Stimulated activated CD4-positive, alpha-beta T cell treated with anti-CD3 and anti-CD28 coated beads, Interleukin-1b, Interleukin-23, amount 100 ng/mL, for 1 hour (primary cell): ENCODE measurements at places on chromosomes 3 and 15.

GRCh38 chr15:75025548-75026260, 2.3 kb downstream of the PPCDC start:
- no peak for DNase-seq

DNA sequence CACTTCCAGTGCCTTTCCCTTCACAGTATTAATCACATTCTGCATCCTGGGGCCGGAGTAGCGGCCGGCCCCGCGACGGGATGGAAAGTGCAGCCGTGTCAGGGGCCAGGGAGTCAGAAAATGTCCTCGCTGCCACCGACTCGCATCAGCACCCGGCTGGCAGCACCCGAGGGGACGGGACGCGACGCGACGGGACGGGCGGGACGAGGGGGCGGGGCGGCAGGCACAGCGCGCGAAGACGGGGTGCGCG, 353 bp downstream of the ATG3 start:
- DNase-seq: no peak

- no peak for DNase-seq
Observed at GRCh38 chr3:55446850-55447249, 40.3 kb downstream of the WNT5A start.

DNA sequence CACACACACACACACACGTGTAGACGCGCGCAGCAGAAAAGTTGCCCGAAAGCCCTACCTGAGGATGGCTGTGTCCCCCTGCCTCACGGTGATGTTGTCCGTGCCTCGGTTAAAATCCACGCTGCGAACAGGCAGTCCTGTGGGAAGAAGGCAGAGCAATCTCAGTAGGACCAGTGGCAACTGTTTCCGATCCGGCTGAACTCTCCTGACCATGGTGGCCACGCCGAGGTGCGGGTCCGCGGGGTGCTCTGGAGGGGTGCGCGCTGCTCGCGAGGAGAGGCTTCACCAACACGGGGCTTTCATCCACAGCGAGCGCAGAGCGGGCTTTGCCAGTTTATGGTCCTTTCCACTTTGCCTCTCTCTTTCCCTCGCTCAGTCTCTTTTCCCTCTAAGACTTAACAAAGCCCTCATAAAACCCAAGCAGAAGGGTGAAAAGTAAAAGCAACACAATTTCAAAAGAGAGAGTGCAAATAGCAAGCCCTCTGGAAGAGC, 422 bp downstream of the LSAMP start:
- no peak for DNase-seq

- no peak for DNase-seq
Observed at GRCh38 chr3:31223278-31223677, 309.4 kb upstream of the STT3B start.

GRCh38 chr3:148723631-148724030, 25.9 kb downstream of the AGTR1 start:
- no peak for DNase-seq

- no peak for DNase-seq
Observed at GRCh38 chr15:90650956-90651689, 66.0 kb upstream of the BLM start.
